ENCODE measurements at places on chromosomes 4 and X.

DNA sequence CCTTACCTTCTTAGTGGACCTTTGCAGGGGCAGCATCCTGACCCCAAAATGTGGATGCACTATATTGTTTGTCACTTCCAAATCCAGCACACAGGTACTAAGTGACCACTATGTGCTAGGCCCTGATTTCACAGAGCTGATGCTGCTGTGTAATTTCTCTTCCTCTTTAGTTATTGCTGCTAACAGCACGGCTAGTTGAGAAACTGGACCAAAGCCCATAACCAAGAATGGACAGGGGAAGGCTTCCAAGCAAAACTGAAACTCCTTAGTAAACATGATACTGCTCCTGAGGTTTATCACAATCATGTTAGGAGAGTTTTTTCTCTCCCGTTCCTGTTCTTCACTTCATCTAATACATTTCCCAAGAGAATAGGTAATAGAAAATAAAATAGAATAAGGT lies 172.9 kb upstream of the TTC29 start:
- DNase-seq = no peak

DNA sequence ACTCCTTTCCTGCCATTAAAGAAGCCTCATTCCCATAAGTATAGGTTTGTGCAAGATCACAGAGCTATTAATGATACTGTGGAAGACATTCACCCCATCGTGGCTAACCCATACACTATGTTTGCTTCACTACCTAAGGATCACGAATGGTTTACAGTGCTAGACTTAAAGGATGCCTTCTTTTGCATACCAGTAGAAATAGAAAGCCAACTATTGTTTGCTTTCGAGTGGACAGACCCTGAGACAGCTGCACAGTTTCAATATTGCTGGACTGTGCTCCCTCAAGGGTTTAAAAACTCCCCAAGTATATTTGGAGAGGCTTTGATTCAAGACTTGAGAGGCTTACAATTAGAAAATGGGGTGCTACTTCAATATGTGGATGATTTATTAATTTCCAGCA lies 16.0 kb upstream of the PAPSS1 start:
- no peak for DNase-seq

GRCh38 chrX:113275804-113276203 lies 435.2 kb upstream of the AMOT start:
- no peak for DNase-seq

DNA sequence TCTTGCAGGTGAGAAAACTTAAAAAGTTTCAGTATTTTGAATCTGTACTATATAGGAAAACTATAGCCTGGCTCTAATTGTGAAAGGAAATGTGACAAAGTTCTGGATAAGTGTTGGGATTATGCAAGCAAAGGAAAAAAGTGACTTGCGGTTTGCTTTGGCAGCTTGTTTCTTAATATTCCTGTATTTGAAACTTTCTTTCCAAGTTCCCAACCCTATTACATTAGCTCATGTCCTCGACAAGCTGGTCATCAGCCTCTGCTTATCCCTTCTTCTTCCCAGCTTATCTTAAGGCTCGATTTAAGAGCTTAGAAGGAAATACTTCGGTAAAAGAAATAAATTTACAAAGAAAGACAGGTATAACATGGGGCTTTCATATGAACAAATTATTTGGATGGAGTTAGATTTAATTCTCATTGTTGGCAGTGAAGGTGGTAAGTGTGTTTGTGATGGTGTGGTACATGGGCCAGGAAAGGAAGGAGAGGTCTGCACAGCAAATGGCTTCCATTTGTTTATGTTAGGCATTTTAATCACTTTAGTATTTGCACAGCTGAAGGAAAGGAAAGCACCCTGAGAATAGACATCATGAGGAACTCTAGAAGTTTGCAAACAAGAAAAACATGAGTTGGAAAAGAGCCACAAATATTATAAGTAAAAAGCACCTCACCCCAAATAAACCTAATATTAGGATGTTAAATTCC lies 5.1 kb upstream of the MYOZ2 start:
- no peak for DNase-seq

DNA sequence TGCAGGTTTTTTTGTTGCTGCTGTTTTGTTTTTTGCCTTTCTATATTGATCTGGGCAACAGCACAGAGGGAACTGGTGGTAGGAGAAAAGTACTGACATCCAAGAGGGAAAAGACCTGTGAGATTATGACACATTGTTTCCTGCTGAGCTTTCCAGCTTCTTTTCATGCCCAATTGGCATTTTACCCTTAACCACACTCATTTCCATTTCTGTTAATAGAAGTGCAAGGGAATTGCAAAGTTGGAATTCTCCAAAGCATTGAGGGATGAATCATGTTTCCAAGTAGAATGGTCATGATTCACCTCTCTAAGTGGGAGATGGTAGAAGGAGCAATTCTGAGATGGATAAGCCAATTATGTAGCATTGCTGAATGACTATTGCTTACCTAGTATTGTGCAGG lies 161.5 kb downstream of the PPARGC1A start:
- DNase-seq = no peak

GRCh38 chrX:39205467-39205866 lies 404.2 kb downstream of the MID1IP1 start:
- no peak for DNase-seq

GRCh38 chr4:53309321-53310040 lies 56.4 kb downstream of the SCFD2 start:
- DNase-seq = no peak

- no peak for DNase-seq
Measured at GRCh38 chr4:181443021-181443420, 800.2 kb upstream of the TENM3 start.

DNA sequence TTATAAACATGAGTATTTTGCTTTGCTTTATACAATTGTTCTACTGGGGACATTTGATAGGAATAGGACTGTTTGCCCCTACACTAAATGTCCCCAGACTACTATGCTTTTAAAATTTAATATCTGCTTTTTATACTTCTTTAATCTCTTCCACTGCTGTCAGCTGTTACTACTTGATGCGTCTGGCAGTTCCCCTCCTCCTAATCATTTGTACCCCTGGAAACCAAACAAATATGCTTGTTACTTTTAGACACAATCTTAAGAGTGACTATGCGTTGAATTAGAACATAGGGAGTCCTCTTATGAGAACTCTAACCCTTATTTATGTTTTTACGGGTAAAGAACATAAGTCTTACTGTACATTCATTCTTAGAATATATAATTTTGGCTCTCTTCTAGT lies 145.7 kb downstream of the EDA start:
- DNase-seq = no peak

DNA sequence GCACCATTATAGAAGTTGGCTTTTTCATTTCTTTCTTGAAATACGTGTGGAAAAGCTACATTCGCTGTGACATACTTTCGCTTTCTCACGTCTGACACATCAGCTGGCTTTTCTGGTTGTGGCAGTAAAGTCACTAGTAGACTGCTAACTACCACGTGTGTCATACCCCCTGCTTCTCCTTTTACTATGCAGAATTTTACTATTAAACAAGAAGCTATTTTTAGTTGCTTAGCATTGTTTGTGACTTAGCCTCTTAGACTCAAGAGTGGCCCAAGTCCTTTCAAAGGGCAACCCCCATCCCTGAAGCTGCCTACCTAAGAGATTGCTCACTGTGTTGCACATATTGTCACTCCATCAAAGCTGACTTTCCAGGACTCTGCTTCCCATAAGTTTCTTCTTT lies 2.1 kb upstream of the IL2 start:
- peak; percentile 58 for DNase-seq

GRCh38 chr4:145781351-145781750 lies 101.4 kb downstream of the C4orf51 start:
- DNase-seq = no peak

DNA sequence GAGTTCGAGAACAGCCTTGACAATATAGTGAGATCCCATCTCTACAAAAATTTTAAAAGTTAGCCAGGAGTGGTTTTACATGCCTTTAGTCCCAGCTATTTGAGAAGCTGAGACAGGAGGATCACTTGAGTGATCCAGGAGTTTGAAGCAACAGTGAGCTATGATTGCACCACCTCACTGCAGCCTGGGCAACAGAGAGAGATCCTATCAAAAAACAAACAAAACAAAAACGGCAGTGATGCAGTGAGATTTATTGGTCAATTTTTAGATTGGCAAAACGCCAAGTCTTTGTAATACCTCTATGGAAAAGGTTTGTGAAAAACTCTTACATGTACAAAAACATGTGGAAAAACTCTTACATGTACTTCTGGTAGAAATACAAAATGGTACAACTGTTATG lies 91.3 kb downstream of the PTPN13 start:
- no peak for DNase-seq

DNA sequence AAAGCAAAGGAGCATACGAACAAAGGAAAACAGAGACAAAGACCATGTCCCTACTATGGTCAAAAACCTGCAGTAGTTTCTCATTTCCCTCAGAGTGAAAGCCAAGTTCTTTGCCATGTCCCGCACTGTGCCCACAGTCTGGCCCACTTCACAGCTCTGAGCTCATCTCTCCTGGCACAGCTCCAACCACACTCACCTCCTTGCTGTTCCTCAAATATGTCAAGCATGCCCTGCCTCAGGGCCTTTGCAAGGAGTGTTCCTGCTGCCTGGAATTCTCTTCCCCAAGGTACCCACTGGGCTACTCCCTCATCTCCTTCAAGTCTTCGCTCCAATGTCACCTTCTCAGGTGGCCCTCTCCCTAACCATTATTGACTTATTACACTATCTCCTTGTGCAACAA lies 72.1 kb downstream of the COX18 start:
- no peak for DNase-seq

GRCh38 chr4:156198511-156198910 lies 244.8 kb upstream of the CTSO start:
- DNase-seq = no peak

All from stimulated activated CD4-positive, alpha-beta T cell treated with anti-CD3 and anti-CD28 coated beads, Interleukin-2, amount 100 ng/mL, for 24 hours (primary cell).